Stimulated activated CD8-positive, alpha-beta memory T cell treated with anti-CD3 and anti-CD28 coated beads, Interleukin-15, amount 100 ng/mL, for 24 hours (primary cell): ENCODE measurements at places on chromosomes 2 and 18.

DNA sequence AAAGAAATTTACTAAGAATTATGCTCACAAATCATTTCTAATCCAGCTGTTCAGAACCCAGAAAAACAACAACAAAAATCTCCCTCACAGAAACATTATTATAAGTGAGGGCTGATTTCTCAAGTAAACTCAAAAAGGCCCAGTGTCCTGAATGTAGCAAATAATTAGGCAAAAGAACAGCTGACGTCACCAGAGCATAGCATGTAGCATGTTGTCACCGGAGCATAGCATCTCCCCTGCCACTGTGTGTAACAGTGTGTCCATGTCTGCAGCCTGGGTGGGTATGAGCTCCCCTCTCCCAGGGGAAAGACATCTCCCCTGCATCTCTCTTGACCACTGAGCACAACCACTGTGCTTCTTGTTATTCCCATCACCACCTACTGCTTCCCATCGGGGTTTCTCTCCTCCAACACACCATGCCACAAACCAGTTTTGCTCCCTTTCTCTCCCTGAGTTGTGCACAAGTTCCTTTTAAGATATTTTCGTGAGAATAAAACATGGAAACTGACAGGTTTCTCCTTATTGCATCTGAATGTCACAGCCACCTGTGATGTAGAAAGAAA, 126.7 kb downstream of the CABYR start:
- no peak for DNase-seq

DNA sequence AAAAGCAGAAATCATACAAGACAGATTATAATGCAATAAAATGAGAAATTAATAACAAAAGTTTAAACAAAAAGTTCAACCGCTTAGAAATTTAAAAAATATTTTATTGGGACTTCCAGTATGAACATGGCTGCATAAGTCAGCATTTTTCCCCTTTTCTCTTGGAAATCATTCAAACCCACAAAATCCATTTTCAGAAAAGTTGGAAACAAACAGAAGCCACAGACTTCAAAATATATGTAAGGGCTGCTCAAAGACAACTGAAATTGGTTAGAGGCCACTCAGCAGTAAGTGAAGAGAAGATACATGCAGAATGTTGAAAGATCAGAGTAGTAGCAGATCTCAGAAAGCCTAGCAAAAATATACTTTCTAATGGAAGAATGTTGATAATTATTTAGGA, 194.0 kb downstream of the DYSF start:
- DNase-seq: no peak

- no peak for DNase-seq
These were observed 140.3 kb upstream of the FOSL2 start for GRCh38 chr2:28252311-28252710.

DNA sequence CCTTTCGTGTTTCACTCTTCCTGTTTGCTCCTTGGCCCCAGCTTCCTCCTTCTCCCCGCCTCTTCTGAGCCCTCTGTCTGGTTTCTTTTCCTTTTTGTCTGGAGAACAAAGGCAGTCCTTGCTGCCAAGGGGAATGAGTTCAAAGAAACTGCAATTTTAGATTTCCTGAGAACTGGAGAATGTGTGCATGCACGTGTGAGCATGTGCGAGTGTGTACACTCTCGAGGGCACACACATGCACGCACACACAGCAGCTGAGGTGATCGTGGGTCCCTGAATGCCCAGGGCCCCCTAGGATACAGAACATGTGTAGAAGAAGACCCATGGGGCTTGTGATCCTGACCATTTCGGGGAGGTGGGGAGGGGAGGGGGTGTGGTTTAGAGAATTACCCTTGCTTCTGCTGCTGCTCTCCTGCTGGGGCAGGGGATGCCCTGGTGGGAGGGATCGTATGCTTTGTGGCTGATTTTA, 151.8 kb downstream of the DYSF start:
- no peak for DNase-seq

DNA sequence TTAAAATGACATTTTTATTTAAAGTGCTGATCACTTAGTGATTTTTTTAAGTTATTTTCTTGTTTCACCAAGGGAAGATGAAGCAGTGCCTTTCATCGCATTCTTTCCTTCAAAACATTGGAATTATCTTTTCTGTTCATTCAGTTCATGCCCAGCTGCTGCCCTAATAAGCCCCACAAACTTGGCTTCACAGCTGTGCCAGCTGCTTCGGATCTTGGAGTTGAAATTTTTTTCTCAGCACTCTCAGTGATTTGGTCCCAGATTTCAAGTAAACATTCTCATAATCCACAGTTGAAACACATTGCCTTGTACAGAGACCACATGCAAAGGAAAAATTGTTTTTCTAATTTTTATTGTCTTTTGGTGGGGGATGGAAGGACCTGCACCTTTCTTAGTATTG, 353.3 kb upstream of the LRP1B start:
- no peak for DNase-seq

- DNase-seq: no peak
These were observed 90.7 kb downstream of the POLR1A start for GRCh38 chr2:86015006-86015405.

- DNase-seq: no peak
These were observed 89.6 kb upstream of the NPAS2 start for GRCh38 chr2:100730290-100730868.

DNA sequence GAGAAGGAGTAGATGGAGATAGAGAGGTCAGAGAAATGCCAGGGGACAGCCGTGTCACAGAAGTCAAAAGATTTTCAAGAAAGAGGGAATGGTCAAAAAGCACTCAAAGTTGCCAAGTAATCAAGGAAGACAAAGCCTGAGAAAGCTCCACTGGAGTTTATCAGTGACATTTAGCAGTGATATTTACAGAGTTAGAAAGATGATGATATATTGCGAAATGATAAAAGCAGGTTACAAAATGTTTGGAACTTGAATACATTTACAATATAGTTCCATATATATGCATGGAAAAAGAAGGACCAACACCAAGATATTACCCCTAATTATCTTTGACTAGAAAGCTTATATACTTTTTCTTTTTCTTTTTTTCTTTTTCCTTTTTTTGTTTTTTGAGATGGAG, 20.4 kb downstream of the ZNF2 start:
- no peak for DNase-seq

DNA sequence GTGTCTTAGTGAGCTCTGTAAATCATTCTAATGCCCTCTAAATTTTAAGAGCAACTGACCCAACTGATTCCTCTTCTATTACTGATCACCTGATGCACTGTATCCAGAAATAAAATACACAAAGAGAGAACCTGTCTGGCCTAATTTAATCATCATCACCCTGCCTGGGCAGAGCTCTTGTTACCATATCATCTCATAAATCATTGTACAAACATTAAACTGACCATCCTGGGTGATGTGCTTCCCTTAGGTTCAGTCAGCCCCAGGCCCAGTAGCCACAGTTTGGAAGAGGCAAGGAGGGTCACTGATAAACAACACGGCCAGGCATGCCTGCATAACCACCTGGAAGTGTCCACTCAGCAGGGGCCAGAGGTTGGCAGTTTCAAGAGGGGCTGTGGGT, 22.7 kb upstream of the ACMSD start:
- no peak for DNase-seq

DNA sequence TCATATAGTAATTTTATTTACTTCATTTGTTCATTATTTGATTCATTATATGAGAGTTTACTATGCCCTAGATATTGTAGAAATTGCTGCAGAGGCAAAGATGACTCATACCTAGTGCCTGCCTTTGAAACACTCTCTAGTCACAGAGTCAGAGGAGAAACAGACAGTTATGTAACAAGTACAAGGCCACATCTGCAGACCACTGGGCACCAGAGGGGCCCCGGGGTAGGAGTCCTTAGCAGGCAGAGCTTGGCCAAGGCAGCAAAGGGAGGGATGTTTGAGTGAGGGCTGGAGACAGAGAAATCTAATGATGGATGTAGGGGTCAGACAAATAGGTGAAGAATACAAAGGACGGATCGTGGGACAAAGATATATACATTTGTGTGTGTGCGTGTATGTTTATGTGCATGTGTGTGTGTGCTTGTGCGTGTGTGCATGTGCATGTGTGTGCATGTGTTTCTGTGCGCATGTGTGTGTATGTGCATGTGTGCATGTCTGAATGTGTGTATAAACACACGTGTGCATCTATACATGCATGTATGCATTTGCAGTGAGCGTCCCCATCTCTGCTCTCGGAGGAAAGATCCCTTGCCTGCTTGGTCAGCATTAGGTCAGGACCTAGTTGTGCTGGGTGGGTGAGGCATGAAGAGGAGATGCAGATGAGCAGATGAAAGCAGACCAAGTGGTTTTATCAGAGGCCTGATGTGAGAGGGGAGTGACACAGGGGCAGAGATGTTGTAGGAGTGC, 170.6 kb upstream of the MYT1L start:
- DNase-seq: no peak

GRCh38 chr18:63505566-63506335, 29.0 kb downstream of the SERPINB5 start:
- no peak for DNase-seq

DNA sequence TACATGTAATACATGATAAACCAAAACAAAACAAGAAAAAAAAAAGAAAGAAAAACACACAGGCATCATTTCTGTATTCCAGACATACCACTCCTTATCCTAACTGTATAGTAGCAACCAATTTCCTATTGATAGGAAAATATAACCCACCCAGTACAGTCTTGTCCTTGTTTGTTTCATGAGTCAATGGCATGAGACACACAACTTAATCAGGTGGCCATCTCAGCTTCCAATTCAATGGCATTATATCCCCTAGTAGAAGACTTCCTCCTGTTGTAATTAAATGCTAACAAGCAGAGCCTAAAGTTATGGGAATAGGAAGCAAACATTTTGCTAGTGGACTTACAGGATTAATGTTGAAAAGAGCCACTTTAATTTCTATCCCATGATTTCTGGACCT, 121.0 kb upstream of the NOL4 start:
- DNase-seq: no peak

DNA sequence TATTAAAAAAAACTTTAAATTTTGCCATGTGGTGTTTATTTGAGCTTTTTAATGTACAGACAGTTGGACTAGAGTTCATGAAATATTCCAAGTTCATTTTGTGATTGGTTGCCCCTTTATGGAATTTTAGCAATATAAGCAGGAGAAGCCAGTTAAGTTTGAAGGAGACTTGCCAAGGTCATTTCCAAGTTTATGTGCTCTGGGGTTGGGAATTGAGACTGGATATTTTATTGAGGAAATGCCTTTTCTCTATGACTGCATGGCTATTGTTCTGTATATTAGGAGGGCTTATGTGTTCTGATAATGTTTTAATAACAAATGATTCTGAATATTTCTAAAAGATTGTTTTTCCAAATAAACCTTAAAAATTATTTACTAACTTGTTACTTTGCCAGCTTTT, 67.0 kb upstream of the TCF4 start:
- no peak for DNase-seq

GRCh38 chr18:22570492-22570891, 152.8 kb upstream of the CTAGE1 start:
- no peak for DNase-seq

GRCh38 chr2:10141736-10142639, 19.4 kb downstream of the RRM2 start:
- no peak for DNase-seq

GRCh38 chr2:20475567-20475952, 28.7 kb downstream of the RHOB start:
- DNase-seq: no peak

GRCh38 chr2:176753752-176754474, 458.7 kb upstream of the HNRNPA3 start:
- DNase-seq: no peak

GRCh38 chr2:227871375-227871791, at the start of gene DAW1:
DAW1 (plus strand) TSS chr2:227871631; CDS start chr2:227871690, 59 bp downstream.
- peak; percentile 13 for DNase-seq

GRCh38 chr2:21291426-21291825, 167.7 kb downstream of the TDRD15 start:
- no peak for DNase-seq

- DNase-seq: peak; percentile 10
These were observed 183.4 kb downstream of the MYO3B start for GRCh38 chr2:170361090-170361936.

GRCh38 chr18:23932385-23933067, 82.0 kb upstream of the TTC39C start:
- no peak for DNase-seq

DNA sequence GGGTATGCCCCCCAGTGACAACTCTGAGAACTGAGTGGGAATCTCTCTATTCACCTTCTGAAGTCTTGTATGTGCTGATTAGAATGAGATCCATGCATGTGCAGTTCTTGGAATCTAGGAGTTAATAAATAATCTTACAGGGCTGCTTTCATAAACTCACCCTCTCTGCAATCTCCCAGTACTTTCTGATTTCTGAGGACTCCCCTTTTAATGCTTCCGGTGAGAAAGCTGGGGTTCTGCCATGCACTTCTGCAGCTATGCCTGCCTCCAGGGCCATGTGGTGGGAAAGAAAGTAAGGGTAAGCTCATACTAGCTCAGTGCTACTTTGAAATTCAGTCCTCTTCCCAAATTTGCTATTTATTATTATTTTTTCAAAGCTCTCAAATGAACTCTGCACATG, 432.9 kb downstream of the MTX2 start:
- no peak for DNase-seq

- DNase-seq: no peak
These were observed 519.9 kb downstream of the RNF144A start for GRCh38 chr2:7437141-7437540.

- DNase-seq: no peak
These were observed 26.1 kb downstream of the CDC42EP3 start for GRCh38 chr2:37645362-37645761.

GRCh38 chr2:227033471-227034148, 130.4 kb downstream of the COL4A4 start:
- DNase-seq: no peak

- no peak for DNase-seq
These were observed 118.1 kb upstream of the ITGB6 start for GRCh38 chr2:160318218-160318617.

GRCh38 chr2:27627963-27628766, 647 bp downstream of the CCDC121 start:
- DNase-seq: no peak

- DNase-seq: no peak
These were observed 57.7 kb upstream of the SEMA4C start for GRCh38 chr2:96927405-96928171.

DNA sequence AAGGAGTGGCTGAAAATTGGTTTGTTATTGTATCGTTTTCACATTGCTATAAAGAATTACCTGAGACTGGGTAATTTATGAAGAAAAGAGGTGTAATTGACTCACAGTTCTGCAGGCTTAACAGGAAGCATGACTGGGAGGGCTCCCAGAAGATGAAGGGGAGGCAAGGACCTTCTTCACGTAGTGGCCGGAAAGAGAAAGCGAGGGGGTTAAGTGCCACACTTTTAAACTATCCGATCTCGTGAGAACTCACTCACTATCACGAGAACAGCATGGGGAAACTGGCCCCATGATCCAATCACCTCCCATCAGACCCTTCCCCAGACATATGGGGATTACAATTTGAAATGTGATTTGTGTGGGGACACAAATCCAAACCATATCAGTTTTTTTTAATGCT, 81.6 kb downstream of the FBXO15 start:
- no peak for DNase-seq

GRCh38 chr2:43225788-43226557, 433 bp downstream of the ZFP36L2 start:
- peak; percentile 46 for DNase-seq

DNA sequence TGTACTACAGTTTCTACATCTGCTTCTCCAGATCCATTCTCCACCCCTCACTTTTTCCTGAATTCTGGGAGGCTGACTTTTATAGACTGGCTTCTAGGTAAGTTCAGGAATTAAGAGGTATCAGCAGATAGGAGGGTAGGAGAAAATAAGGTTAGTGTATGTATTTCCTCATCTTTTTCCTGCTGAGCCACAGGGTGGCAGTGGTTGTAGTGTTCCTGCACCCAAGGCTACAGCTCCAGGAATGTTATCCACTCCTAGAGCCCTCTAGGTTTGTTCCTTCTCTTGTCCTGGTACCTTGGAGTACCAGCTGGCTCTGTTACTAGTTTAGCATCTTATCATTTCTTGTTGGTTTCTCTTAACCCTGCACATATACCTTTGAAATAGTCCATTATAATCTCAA, 40.7 kb upstream of the C2orf66 start:
- no peak for DNase-seq
